Cerebellum (tissue), 4 donors: ENCODE measurements at places on chromosomes 7 and 10.
A peak's percentile ranks its signal among the peaks of the same experiment; 100 is the strongest.

- no peak for DNase-seq
Measured at GRCh38 chr7:137844677-137845425, 1.9 kb downstream of the DGKI start.

- no peak for DNase-seq
Measured at GRCh38 chr7:105642264-105642663, 61.0 kb upstream of the EFCAB10 start.

DNA sequence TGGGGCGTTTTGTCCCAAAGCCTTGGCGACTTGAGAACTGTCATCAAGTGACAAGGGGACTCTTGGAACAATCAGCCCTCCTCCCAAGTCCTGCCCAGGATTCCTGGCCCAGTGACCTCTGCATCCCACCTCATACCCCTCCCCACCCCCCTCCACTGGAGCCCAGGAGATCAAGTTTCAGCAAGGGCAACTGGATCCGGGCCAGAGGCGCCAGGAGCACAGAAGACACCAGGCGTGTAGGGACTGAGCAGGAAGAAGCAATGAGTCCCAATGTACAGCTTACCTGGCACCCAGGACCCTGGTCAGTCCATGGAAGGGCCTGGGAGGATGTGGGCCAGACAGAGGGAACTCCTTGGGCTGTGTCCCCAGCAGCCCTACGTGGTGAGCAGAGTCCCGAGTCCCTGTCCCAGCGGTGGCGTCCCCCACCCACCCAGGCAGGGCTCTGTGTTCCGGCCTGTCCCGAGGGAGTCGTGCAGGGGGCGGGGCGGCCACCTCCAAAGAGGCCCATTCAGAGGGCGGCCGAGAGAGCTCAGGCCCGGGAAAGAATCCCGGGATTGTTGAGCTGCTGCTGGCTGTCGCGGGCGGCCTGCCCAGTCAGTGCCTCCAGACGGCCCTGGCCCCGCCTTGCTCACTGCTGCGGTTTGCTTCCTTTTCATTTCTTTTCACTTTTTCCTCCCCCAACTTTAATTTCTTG, 254.1 kb downstream of the TNS3 start:
- DNase-seq, result peak; percentile 37

DNA sequence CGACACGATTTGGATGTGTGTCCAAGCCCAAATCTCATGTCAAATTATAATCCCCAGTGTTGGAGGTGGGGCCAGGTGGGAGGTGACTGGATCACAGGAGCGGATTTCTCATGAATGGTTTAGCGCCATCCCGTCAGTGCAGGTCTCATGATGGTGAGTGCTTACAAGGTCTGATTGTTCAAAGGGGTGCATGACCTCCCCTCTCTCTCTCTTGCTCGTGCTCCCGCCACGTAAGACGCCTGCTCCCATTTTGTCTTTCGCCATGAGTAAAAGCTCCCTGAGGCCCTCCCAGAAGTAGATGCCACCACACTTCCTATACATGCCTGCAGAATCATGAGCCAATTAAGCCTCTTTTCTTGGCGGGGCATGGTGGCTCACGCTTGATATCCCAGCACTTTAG, 71.5 kb upstream of the NANOS1 start:
- DNase-seq, result no peak

- no peak for DNase-seq
Measured at GRCh38 chr7:30880941-30881340, 30.7 kb upstream of the AQP1 start.
